ENCODE measurements at places on chromosomes 2 and 18. TPM values are rescaled to one million over a fixed set of nuclear protein-coding genes. Genes with fewer than 3 reads are reported as not detected.

GRCh38 chr18:36469461-36469860 is 171.9 kb downstream of the FHOD3 start:
- DNase-seq: no peak

GRCh38 chr2:188415754-188416083 is 124.0 kb downstream of the GULP1 start:
- DNase-seq: no peak

DNA sequence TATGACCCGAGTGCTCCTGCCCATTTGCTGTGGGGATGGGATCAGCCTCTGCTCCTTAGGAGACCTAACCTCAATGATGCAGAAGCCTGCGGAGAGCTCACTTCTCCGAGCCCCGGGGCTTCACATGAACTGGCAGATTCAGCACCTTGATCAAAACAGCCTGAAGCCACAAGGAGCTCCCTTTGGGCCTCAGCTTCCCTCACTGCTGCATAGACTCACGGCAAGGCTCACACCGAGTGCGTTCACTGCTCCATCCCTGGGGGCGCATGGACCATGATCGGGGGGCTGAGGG is 33.0 kb downstream of the CRACDL start:
- DNase-seq: no peak

DNA sequence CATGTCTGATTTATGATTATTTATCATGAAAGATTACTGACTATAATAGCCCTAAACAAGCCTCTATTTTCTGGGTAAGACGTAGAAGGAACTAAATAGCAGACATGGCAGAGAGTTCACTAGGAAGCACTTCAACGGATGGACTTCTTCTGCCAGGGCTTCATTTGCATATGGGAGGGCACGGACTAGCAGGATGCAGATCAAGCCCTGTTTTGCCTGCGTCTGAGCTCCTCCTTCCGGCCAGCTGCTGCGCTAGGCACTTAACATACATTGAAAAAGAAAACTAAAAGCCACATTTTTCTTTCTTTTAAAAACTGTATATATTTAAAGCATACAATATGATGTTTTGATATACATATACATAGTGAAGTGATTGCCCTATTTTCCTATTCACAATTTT is 340.0 kb upstream of the MEX3C start:
- no peak for DNase-seq

- no peak for DNase-seq
Measured at GRCh38 chr2:241834527-241835210, 24.0 kb downstream of the PDCD1 start.

DNA sequence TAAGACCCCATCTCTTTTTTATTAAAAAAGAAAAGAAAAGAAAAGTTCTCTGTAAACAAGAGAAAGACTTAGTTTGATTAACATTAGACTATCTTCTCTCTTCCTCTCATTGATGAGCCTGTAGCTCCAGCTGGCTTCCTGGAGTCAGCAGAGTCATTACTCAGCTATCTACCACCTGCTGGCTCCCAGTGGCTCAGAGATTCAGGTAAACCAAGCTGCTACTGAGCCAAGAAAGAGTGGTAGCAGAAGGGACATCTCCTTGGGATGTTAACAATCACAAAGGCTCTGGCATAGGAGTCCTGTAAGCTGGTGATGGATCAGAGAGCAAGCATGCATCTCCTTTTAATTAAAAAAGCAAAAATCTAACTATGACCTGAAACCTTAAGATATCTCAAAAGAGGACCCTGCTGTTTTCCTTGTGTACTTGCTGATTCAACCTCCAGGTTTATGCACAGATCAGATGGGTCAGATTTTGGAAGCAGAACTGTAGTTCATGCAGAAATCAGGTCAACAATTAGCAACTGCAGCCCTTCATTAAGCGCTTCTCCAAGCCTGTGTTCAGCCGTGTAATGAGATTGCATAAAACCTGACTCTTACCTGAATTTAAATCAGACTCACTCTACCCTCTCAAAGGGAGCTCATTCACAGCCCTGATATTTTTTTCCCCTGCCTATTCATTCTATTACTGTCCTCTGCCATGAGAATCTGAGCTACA is 225.8 kb downstream of the RNF152 start:
- DNase-seq: no peak

DNA sequence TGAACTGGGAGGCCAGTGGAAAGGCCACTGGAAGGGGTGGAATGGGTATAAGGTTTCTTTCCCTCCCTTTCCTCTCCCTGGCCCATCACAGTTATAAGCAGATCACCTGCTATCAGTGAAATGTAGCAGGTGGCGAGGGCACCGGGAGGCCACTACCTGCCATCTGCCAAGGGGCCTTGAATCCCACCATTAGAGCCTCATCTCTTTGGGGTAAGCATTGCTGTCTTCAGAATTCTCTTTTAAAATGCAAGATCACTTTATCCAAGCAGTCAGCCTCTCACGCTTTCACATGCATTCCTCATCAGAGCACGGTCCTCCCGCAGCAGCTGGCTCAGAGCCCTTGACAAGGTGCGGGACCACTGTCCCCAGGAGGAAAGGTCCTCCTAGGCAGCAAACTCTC is 268.5 kb downstream of the CELF4 start:
- DNase-seq: no peak

DNA sequence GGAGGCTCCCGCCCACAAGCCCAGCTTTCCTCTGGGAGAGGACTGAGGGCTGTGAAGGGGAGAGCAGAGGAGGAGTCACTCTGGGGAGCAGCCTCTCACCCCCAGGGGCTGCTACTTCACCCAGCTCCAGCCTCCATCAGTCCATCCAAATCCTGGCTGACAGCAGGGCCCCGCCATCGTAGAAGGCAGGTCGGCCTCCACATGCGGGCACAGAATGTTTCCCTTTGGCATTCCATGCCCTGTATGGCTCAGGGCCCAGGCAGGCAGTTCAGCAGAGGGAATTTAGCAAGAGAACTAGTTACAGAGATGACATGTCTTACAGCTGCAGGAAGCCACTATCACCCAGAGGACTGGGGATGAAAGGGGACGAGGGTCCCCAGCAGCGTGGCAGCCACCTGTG is 6.4 kb upstream of the ODC1 start:
- no peak for DNase-seq

DNA sequence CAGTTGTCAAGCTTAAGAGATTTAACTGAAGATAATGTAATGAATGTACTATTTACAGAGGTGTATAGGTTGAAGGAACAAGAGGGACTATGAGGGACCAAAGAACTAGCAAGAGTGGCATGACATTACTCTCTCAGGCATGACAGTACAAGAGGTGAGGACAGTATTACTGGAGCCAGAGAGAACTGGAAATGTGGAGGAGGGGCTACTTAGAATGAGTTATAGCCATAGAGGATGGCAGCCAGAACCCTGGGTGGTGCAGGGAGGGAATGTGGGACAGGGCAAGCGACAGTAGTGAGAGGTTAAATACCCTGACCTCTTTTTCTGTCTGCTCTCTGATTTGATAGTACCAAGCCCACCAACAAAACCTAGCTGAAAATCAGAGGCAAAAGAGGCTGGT is 122.6 kb upstream of the UGP2 start:
- no peak for DNase-seq

DNA sequence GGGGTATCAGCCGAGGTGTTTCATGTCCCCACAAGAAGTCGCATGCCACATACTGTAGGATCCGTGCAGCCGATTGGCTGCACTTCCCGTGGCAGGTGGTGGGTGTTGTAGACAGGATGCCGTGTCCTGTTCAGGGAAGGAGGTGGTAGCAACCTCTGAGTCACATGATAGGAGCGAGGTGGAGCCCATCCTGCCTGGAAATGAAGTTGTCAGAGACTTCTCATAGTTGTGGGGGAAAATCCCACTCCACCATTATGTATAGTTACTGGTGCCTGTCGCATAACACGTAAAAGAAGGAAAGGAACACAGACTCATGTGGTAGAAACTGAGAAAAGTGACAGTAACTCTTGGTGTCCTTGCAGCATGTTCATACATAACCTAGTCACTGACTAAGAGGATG is 91.4 kb upstream of the IL1R2 start:
- DNase-seq: no peak

- DNase-seq: no peak
Measured at GRCh38 chr2:1601067-1601412, 143.3 kb downstream of the PXDN start.

DNA sequence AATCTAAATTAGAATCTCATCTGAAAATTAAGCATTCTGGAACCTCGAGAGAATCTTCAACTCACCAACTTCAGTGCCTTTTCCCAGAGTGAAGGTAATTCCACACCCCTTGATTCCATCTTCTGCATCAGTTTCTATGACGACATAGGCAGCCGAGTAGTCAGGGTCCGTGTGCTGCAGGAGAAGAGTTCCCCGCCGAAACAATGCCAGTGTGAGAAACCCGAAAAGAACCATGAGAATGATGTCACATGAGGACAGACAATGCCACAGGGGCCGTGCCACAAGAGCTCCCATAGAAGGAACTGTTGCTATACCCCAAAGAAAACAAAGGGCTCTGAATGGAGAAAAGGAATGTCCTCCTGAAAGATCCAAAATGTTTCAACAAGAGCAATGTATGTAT is 6.0 kb downstream of the ENOSF1 start:
- no peak for DNase-seq

DNA sequence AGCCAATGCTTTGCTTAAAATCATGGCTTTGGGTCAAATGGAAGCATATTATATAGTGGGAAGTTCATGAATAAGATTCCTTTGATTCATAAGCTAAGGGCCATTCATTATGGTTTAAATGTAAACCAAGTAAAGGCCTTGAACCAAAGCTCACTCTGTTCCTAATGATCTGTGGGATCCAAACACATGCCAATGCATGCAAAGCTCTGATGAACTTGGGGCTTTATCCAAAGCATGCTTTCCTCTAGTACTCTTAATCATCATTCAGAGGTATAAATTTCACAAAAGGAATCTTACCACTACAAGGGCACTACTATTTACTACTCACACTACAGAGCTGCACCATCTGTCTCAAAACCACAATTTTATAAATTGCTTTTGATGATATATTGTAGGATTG is 102.8 kb upstream of the RBMS1 start:
- DNase-seq: no peak

The SIGLEC15 gene
- 0.28 TPM for polyA plus RNA-seq

The FOSL2 gene
- 17.3 TPM for polyA plus RNA-seq

The IL36B gene
- not detected for polyA plus RNA-seq

The MYO3B gene
- polyA plus RNA-seq: 0.10 TPM

The CXCR1 gene
- not detected for polyA plus RNA-seq

The TMEM198 gene
- polyA plus RNA-seq: 2.6 TPM

All from forelimb muscle (tissue), 1 donor.